Activated CD4-positive, alpha-beta T cell treated with anti-CD3 and anti-CD28 coated beads for 24 hours (primary cell): ENCODE measurements at places on chromosomes 11 and 22.

DNA sequence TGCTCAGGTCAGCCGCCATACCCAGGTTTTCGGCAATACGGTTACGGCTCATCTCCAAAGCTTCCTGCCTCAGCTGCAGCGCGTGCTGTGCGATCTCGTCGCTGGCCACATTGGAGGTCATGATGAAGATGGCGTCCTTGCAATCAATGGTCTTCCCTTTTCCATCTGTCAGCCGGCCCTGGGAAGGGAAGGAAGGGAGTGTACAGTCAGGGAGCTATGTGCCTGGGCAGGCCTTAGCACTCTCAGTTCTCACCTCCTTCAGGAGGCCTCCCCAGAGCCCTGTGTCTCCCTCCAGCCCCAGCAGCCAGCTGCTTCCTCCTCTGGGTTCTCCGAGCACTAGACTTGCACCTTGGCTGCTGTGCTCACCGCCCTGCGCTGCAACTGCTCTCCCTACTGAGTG, 51.5 kb upstream of the PHOX2A start:
- no peak for DNase-seq

DNA sequence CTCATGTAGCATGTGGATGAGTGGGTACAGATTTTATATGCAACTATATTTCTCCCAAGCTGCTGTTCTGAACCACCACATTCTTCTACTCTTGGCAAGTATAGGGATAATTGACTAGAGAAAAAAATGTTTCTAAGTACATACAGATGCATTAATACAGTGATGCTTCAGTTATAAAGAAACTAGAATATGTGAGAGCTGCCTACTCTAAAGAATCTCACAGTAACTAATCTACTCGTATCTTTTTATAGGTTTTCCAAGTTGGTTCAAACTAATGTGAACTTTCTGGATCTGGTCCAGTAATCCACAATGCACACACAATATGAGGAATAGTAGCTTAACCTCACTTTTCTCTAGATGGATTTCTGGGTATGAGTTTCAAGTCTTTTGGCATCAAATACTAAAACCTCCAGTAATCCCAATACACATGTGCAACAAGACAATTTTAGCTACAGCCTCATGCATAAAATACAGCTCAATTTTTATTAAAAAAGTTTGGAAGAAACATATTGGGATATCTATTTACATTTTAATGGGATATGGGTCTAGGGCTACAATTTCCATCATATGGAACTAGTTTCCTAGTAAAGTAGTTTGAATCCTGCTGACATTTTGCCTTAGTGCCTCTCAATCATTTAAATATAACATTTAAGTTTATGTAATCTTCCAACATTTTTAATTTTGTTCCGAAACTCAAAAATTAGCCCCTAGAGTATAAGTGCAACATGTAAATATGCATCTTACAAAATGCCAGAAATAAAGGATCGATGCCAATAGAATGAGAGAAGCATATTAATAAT, 2209.7 kb downstream of the LRRC4C start:
- DNase-seq, result no peak

DNA sequence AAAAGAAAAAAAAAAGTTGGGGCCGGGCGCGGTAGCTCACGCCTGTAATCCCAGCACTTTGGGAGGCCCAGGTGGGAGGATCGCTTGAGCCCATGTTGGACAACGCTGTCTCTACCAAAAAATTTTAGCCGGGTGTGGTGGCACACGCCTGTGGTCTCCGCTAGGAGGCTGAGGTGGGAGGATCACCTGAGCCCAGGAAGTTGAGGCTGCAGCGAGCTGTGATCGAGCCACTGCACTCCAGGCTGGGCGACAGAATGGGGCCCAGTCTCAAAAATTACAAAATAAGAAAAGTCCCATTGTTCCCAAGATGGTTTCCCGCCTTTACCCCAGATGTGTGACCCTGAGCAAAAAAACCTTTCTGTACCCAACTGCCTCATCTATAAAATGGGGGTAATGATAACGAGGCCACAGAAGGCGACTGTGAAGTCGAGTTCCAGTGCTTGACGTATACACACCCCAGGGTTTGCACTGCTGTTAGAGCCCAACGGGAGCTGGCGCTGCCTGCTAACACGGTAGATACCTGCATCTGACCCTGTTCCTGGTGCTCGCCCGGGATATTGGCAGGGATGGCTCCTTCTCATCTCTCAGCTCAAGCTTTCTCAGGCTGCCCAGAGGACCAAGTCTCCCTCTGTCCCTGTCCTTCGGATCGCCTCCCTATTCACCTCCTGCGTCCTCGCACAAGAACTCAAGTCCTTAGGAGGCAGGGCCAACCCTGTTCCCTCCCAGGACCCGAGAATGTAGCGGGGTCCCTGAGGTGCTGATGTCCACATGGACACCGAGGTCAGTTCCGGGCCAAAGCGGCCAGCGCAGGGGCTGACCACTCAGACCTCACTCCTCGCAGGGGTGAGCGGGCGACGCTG, 1.1 kb upstream of the RPLP2 start:
- no peak for DNase-seq

GRCh38 chr22:20729194-20729593, 44.7 kb upstream of the SERPIND1 start:
- DNase-seq, result no peak

DNA sequence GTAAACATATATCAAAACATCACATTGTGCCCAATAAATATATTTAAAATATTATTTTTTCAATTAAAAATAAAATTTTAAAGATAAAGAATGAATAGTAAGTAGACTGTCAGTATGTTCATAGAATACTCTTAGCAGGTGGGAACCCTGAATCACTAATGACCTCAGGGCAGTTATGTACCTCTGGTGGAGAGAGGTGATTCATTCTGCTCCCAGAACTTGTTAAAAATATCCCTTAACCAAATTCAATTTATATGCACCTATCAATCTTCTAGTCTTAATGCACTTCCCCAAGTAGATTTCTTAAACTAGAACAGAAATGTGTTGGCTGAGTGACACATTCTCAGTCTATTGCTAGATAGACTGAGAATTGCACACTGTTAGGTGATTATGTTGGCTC, 183.9 kb upstream of the SYN3 start:
- DNase-seq, result no peak

GRCh38 chr11:46240861-46241260, 36.6 kb upstream of the CREB3L1 start:
- no peak for DNase-seq

- DNase-seq, result no peak
These were observed 25.2 kb upstream of the MTCH2 start for GRCh38 chr11:47667555-47667954.

DNA sequence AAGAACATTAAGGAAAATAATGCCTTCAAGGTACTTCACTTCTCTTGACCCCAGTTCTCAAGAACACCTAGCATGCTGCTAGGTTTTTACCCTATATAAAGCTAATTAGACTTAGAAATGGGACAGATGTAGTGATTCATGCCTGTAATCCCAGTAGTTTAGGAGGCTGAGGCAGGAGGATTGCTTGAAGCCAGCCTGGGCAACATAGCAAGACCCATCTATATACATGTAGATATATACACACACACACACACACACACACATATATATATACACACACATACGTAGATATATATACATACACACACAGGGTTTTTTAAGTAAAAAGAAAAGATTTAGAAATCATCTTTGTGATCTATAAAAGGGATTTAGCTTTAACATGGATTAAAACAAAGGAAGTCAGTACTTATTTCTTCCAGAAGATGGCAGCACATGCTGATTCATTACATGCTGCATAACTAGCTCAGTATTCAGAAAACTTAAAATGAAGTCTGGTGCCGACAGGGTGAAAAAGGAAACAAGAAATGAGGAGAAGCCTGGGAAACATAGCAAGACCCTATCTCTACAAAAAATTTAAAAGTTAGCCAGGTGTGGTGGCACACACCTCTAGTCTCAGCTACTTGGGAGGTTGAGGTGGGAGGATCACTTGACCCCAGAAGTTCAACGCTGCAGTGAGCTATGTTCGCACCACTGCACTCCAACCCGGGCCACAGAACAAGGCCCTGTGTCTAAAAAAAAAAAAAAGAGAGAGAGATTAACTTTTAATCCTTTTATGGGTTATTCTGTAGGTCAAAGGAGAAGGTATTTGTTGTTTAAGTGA, 28.5 kb upstream of the RBX1 start:
- DNase-seq, result no peak

- no peak for DNase-seq
These were observed 67.9 kb upstream of the SLC35C1 start for GRCh38 chr11:45737056-45737455.

DNA sequence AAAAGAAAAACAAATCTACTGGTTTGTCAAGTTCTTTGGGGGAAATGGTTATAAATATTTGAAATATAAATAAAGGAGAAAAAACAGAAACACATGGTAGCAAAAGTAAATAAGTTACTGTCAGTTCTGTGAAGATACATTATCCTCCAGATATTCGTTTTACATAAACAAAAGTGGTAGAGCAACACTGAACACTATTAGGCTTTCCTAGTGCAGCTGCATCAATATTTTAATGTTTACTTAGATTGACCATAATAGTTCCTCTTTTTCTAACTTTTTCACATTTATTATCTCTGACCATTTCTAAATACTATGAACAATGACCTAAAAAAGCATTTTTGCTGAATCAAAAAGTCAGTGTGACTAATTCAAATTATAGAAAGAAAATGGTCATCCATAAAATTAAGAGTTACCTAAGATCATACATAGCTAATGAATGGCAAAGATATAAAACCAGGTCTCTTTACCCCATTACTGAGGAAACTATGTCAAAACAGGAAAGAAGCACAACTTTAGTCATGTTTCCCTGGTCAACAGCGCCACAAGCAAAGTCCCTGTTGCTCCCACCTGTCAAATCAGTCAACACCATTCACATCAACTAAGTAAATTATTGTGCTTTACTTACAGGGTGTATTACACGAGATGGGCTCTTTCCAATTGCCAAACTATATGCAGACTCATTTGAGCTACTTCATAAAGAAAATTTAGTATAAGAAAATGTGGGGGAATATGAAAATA, 38.5 kb downstream of the SBF2 start:
- no peak for DNase-seq

DNA sequence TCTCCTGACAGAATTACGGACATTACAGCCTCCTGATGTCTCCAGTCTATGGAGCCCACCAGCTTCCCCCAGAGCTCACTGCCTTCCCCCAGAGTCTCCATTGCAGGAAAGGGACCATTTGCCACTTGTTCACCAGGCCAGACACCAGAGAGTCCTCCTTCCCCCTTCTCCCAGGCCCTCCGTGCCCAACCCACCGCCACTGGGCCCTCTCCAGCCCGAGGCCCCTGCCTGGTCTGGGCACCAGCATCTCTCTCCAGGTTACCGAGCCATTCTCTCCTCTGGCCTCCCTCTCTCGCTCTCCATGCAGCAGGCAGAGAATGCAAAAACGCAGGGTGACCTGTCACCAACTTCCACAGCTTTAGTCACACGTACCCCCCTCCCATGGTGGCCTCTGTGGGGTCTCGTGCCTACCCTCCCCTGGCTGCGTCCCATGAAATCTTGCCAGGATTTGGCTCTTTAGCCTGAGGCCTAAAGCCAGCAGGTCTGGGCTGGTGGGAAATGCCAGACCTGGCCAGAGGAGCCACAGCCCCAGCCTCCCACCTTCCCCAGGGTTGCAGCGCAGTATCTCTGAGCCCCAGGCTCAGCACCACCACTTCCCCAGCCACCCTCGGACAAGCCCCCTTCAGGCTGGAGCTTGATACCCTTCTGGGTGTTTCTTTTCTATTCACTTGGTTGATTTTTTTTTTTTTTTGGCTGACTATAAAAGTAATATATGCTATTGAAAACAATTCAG, 6.8 kb upstream of the SERPINH1 start:
- no peak for DNase-seq

- no peak for DNase-seq
These were observed 29.2 kb downstream of the CDPF1 start for GRCh38 chr22:46220921-46221320.

DNA sequence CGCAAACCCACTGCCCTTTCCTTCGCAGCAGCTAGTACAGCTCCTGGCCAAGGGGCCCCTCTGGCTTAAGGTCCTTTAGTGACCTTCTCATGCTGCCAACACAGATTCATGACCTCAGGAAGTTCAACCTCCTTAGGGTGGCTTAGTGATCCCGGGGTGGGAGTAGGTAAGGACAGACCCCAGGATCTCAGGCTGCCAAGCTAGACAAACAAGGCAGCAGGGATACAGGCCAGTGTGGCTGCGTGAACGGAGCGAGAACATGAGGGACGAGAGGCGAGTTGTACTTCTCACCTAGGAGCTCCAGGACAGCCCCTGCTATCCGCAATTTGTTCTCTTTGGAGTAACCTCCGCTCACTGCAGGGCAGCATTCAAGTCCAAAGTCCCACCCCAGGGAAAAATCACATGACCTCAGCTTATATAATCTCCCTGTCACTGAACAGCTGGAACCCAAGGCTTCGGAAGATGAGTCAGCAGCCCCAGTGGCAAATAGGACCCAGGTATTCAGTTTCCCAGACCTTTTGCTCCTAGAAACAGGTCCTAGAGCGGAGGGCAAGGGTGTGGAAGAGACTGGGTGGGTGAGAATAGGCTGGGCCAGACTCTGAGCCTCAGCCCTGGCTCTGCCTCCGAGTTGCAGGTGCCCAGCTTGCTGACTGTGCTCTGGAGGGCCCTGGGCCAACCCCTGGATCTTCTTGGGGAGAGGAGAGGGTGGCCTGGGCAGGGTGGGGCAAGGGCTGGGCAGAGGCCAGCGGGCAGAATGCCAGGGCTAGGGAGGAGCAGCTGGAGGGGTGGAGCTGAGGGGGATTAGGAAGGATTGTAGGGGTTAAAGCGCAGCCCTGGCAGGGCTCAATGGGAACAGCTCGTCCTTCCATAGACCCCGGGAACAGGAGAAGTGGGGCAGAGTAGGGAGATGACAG, 13.1 kb downstream of the USP2 start:
- DNase-seq, result no peak

DNA sequence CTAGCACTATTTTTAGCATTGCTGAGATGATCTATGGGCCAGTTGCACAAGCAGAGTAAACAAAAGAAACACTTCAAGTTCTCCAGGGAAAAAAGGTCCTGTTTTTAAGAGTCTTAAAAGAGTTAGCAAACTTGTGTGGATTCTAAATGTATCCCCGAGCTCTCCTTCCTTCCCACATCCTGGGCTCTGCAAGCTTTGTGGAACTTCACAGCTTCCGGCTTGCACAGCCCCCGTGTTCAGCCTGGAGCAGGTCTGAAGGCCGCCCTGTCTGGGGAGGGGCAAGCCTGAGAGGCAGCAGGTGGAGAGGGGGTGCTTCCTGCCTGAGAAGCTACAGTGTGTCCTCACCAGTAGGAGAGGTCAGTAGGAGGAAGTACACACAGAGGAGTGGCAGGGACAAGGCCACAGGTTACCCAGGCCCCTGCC, 35.1 kb upstream of the SUSD2 start:
- DNase-seq, result no peak

GRCh38 chr22:22712092-22712658, 67.8 kb downstream of the GGTLC2 start:
- no peak for DNase-seq

DNA sequence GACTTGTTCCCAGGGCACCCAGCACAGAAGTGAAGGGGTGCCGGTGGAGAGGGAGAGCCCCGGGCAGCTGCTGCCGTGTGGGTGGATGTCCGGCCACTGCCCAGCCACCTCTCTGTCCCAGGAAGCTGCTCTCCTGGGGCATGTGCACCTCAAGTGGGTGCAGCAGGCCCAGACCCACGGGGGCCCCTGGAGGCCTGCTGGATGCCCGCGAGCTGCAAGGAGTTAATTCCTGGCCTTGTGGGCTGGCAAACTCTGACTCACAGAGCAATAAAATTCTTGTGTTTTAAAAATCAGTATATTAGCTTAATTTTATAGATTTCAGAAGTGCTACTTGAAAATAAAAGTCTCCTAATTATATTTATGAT, 37.4 kb upstream of the KCNQ1OT1 start:
- DNase-seq, result no peak

- no peak for DNase-seq
These were observed 17.1 kb upstream of the IFITM3 start for GRCh38 chr11:337711-338110.
